WTC11 (cell line): ENCODE measurements at places on chromosomes 13 and 19.

GRCh38 chr13:99648927-99649326, 147.7 kb downstream of the TM9SF2 start:
- DNase-seq, result no peak

- no peak for DNase-seq
Observed at GRCh38 chr13:32265726-32266125, 49.4 kb downstream of the ZAR1L start.

GRCh38 chr19:4910594-4911281, 1.4 kb downstream of the UHRF1 start:
- no peak for DNase-seq

GRCh38 chr13:110907301-110907700, 7.6 kb downstream of the ANKRD10 start:
- no peak for DNase-seq
